ENCODE measurements at places on chromosomes 16 and 17.
A peak's percentile ranks its signal among the peaks of the same experiment; 100 is the strongest.

GRCh38 chr16:1916640-1916990 is 1.6 kb downstream of the HS3ST6 start:
- no peak overlapping the region for H3K4me3 ChIP-seq
- DNase-seq, result no peak
- no peak overlapping the region for H3K27ac ChIP-seq
- peaks cover 6% of the 10 kb centered on the region for H3K4me1 ChIP-seq

DNA sequence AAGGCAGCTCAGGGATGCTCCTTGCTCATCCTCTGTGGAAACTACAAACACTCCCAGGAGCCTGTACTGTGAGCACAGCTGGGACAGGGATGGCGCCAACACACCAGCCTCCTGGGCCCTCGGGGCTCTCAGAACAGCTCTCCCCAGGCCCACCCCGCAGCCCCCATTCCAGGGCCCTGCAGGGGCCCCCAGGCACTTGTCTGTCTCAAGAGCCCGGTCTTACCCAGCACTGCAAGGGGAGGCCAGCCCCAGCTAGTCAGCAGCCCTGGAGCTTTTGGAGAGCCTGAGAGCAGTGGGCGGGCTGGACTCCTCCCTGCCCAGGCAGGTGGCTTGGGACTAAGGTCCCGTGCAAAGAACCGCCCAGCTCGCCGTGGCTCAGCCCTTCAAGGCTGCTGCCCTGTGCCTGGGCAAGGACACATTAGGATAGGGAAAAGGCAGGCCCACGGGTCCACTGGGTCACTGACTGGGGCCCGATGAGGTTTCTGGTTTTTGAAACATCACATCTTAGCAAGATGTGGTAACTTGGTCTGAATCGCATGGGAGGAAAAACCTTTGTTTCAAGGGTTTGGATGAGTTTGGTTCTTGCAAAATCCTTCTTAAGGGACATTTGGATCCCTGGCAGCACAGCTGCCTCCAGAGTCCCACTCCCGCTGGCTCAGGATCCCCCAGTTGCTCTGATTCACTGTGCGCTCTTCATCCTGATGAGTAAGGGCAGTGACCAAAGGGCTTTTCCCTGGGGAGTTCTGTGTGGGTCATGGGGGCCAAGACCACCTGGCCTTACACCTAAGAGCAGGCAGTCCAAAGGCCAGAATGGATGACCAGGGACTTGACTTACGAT is 2.8 kb downstream of the DNASE1L2 start:
- H3K36me3 ChIP-seq, result peaks cover 18% of the 10 kb centered on the region
- peaks cover 2% of the 10 kb centered on the region for H3K4me1 ChIP-seq
- DNase-seq, result no peak
- no peak overlapping the region for H3K4me3 ChIP-seq
- no peak overlapping the region for H3K27ac ChIP-seq

DNA sequence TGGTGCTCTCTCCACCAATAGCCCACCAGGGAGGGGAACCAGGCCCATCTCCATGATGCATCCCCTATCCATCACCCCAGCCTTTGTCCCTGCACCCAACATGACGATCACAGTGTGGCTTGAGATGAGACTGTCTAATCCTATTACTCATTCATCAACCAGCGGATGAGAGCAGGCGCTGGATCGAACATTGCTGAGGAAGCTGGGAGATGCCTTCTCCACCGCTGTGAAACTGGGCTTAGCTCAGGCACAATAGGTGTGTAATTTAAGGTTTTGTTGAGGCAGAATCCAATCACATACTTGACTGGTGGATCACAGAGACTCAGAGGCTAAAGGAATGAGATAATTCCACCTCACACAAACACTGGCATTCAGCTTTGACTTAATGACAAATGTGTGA is 64.6 kb upstream of the IRX3 start:
- H3K27me3 ChIP-seq, result peaks cover 6% of the 10 kb centered on the region
- no peak overlapping the region for H3K4me3 ChIP-seq
- peaks cover 4% of the 10 kb centered on the region for H3K36me3 ChIP-seq
- DNase-seq, result no peak
- H3K4me1 ChIP-seq, result no peaks in the 10 kb centered on the region
- H3K27ac ChIP-seq, result no peak overlapping the region

GRCh38 chr17:59004338-59005111 is 102.2 kb downstream of the TRIM37 start:
- H3K4me3 ChIP-seq, result no peak overlapping the region
- peak; percentile 72 for DNase-seq
- no peaks in the 10 kb centered on the region for H3K27me3 ChIP-seq
- peak overlapping the region; percentile 54 for H3K27ac ChIP-seq
- H3K4me1 ChIP-seq, result peaks cover 10% of the 10 kb centered on the region

DNA sequence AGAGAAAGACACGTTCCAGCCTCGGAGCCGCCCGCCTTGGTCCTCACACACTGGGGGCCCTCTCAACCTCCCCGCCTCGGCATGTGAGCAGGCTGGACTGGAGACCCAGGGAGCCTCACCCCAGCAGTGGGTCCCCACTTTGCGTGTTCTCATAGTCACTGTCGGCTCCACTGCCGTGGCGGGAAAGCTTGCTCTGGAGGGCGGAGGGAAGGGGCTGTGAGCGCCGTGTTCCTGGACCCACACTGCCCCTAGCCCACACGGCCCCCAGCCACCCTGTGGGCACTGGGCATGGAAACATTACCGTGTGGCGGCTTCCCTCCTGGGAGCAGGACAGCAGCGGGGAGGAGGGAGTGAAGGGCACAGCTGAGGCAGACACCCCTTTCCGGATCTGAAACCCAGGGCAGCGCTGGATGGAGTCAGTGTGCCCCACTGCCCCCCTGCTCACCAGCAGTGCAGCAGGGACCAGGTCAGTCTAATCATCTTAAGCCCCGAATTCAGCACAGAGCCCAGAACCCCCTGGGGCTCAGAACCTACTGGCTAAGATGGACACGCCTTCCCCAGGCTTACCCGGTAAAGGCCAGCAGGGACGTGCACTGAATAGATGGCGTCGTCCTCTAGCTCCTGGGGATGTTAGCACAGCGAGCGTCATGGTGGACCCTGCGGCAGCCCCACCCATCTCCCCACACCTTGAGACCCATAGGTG is 7.2 kb downstream of the TP53I13 start:
- H3K4me3 ChIP-seq, result no peak overlapping the region
- no peaks in the 10 kb centered on the region for H3K27me3 ChIP-seq

- no peak overlapping the region for H3K27ac ChIP-seq
- DNase-seq, result no peak
- no peaks in the 10 kb centered on the region for H3K36me3 ChIP-seq
- H3K4me3 ChIP-seq, result no peak overlapping the region
These were observed 14.4 kb downstream of the OR1A1 start for GRCh38 chr17:3221850-3222249.

- H3K4me3 ChIP-seq, result no peak overlapping the region
- no peak for DNase-seq
- H3K27ac ChIP-seq, result no peak overlapping the region
- no peaks in the 10 kb centered on the region for H3K36me3 ChIP-seq
- H3K4me1 ChIP-seq, result peaks cover 15% of the 10 kb centered on the region
- H3K27me3 ChIP-seq, result peaks cover 27% of the 10 kb centered on the region
These were observed 5.4 kb downstream of the TPSD1 start for GRCh38 chr16:1261131-1261892.

GRCh38 chr17:49224198-49224996 is 6.2 kb downstream of the PHOSPHO1 start:
- peak; percentile 58 for DNase-seq
- no peaks in the 10 kb centered on the region for H3K36me3 ChIP-seq
- H3K4me1 ChIP-seq, result peaks cover 8% of the 10 kb centered on the region
- H3K4me3 ChIP-seq, result peak overlapping the region; percentile 56
- peaks cover 82% of the 10 kb centered on the region for H3K27me3 ChIP-seq
- H3K27ac ChIP-seq, result no peak overlapping the region

GRCh38 chr17:28719021-28719433 is 758 bp upstream of the RPL23A start:
- H3K36me3 ChIP-seq, result peaks cover 20% of the 10 kb centered on the region
- H3K4me3 ChIP-seq, result peak overlapping the region; percentile 99
- H3K27me3 ChIP-seq, result no peaks in the 10 kb centered on the region
- DNase-seq, result no peak
- peak overlapping the region; percentile 100 for H3K27ac ChIP-seq

DNA sequence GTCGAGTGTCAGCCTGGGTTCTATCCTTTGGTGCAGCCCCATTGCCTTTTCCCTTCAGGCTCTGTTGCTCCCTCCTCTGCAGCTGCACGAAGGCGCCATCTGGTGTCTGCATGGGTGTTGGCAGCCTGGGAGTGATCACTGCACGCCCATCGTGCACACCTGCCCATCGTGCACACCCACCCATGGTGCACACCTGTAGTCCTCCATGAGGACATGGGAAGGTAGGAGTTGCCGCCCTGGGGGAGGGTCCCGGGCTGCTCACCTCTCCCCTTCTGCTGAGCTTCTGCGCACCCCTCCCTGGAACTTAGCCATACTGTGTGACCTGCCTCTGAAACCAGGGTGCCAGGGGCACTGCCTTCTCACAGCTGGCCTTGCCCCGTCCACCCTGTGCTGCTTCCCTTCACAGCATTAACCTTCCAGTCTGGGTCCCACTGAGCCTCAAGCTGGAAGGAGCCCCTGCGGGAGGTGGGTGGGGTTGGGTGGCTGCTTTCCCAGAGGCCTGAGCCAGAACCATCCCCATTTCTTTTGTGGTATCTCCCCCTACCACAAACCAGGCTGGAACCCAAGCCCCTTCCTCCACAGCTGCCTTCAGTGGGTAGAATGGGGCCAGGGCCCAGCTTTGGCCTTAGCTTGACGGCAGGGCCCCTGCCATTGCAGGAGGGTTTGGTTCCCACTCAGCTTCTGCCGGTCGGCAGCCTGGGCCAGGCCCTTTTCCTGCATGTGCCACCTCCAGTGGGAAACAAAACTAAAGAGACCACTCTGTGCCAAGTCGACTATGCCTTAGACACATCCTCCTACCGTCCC is 2.9 kb downstream of the CTRL start:
- no peaks in the 10 kb centered on the region for H3K4me1 ChIP-seq
- H3K27ac ChIP-seq, result no peak overlapping the region
- no peak overlapping the region for H3K4me3 ChIP-seq
- H3K36me3 ChIP-seq, result peaks cover 2% of the 10 kb centered on the region

Measured in mesothelial cell of epicardium (in vitro differentiated cells).